ENCODE measurements at places on chromosomes 1 and 21. TPM values are rescaled to one million over a fixed set of nuclear protein-coding genes. Genes with fewer than 3 reads are reported as not detected.

The THEM5 gene
- total RNA-seq, result not detected

The G0S2 gene
- total RNA-seq, result 13.3 TPM

The TNFSF4 gene
- 1.6 TPM for total RNA-seq

The FHL3 gene
- 40.6 TPM for total RNA-seq

The MROH9 gene
- total RNA-seq, result not detected

Data from prostate gland (tissue), 2 donors.